ENCODE measurements at places on chromosomes 16 and 17.

GRCh38 chr16:1989209-1990100, at the start of gene SYNGR3:
Gene SYNGR3, plus strand, starts transcription at chr16:1989970. Its CDS starts 133 bp downstream, at chr16:1990103.
- DNase-seq = no peak

GRCh38 chr16:6032438-6032837, 934.8 kb upstream of the EEF2KMT start:
- DNase-seq = no peak

- DNase-seq = no peak
Measured at GRCh38 chr16:30459456-30459855, 13.1 kb upstream of the ITGAL start.

DNA sequence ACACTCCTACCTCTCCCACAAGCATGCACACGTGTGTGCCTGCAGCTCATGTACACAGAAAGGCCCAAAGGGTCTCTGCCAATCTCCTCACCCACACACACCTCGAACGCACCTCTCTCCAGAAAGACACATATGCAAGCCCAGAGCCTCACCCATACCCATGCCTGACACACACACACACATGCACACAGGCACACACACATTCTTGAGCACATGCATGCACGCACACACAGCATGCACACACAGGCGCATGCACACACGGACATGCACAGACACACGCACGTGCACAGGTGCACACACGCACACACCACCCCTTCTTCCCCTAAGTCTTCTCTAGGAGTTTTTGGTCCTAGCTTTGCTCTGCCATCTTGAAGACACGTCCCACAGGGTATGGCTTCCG, 48.7 kb upstream of the CACNG4 start:
- DNase-seq = no peak

- DNase-seq = no peak
Measured at GRCh38 chr16:25608002-25608401, 83.8 kb upstream of the HS3ST4 start.

- DNase-seq = no peak
Measured at GRCh38 chr16:17368446-17368845, 102.3 kb downstream of the XYLT1 start.

DNA sequence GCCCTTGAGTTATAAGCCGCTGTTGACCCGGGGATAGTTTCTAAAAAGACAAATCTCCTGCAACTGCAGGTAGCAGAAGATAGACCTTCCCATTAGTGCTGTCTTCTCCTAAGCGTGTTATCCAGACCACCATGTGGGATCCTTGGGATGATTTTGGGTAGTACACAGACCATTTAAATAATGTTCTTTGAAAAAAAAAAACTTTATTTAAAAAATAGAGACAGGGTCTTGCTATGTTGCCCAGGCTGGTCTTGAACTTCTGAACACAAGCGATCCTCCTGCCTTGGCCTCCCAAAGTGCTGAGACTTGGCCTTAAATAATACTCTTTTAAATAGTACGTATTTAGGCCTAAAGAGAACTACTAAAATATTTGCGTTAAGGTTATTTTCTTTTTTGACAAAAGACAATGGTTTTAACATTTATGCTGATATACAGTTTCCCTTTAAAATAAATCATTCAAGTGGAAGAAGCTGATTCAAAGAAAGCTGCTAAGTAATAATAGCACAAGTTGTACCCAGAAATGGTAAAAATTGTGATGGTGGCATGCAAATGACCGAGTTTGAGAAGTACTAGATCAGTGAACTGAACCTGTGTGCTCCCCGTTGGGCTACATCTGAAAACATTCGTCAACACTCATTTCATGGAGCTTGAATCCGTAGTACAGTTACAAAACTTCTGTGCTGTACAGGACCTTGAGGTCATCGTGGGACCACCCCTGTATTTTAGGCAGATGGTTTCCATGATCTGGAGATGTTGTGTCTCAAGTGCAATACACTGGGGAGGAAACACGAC, 24.0 kb downstream of the SMARCE1 start:
- DNase-seq = no peak

- no peak for DNase-seq
Measured at GRCh38 chr17:22303865-22304264, 611.5 kb downstream of the KCNJ18 start.

GRCh38 chr17:58527949-58528348, 13.5 kb upstream of the MTMR4 start:
- no peak for DNase-seq

DNA sequence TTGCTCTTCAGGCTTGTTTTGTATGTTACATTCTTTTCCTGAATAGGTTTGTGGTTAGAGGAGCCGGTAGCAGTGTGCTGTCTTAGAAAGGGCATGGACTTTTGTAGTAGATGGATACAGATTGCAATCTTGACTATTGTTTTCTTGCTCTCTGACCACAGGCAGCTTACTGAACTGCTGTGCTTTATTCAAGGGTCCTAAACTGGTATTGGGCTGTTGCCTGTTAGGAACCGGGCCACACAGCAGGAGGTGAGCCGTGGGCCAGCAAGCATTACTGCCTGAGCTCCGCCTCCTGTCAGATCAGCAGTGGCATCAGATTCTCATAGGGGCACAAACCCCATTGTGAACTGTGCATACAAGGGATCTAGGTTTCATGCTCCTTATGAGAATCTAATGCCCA, 373.9 kb downstream of the CPPED1 start:
- no peak for DNase-seq

DNA sequence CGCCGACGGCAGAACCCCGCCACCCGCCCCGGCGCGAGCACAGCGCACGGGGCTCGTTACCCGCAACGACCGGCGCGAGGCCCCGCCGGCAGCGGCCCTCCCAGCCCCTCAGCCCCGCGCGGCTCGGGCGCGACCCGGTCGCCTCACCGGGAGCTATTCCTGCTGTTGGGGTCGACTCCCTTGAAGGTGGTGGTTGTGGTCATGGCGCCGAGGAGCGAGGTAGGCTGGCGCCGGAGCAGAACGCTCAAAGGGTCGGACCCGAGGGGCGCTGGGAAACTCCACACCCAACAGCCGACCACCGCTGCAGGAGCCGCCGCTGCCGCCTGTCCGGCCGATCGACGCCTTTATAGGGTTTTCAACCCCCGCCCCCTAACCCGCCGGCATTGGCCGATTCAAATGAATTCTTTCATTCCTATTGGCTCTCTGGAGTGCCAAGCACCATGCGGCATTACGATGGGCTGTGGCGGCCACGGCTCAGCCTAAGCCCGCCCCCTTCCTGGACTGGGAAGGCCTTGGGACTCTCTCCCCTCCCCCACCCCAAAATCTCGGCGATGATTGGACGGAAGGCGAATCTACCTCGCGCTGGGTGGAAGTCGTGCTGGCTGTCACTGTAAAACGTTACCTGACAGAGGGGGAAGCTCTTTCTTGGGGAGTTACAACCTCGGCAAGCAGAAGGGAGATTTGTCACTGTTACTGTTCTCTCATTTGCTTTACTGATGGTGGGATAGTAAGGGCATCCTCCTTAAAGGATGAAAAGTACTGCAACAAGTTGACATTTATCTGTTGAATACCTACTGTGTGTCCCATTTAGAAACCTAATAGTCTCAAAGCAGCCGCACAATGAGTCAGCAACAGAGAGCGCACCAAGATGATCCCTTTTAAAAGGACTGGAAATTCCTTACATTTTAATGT, at the start of gene JPT1:
Gene JPT1 (minus strand): TSS at position 318 of the 912 bp plus-strand sequence. CDS start 115 bp downstream, at position 203.
- DNase-seq = peak; percentile 99

GRCh38 chr16:68754084-68754792, 17.1 kb downstream of the CDH1 start:
- no peak for DNase-seq

DNA sequence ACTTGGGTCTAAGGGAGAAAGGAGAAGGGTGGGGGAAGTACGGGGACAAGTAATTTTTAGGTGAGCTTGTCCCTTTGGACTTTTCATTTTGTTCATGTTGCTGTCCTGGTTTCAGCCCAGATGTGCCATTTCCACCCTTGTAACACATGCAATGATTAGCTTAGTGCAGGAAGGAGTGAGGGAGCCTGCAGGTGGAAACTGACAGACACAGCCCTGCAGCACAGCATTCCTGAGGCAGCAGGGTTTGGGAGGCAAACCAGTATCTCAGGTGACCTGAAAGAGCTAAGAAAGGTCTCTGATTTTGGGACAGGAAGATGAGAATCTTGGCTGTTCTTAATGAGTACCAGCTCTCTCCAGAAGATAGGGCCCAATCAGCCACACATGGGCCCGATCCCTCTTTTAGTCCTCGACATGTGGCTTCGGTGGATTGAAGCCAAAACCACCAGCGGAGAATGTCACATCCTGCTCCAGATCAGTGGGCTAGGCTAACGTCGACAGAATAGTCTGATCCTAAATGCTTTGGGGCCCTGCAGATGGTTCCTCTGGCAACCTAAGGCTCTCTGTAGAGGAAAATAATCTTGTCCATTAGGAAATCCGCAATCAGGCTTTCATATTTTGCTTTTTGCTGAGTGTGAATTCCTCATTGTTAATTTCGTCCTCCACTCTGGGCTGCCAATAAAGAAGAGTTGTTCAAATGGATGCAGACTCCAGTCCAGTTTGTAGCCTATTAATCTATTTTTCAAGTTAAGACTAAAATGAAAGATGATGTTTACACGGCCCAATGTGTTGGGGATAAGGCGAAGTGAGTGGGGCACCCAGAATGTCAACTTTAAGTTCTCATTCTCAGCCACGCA, 3.8 kb upstream of the RNF157 start:
- no peak for DNase-seq

DNA sequence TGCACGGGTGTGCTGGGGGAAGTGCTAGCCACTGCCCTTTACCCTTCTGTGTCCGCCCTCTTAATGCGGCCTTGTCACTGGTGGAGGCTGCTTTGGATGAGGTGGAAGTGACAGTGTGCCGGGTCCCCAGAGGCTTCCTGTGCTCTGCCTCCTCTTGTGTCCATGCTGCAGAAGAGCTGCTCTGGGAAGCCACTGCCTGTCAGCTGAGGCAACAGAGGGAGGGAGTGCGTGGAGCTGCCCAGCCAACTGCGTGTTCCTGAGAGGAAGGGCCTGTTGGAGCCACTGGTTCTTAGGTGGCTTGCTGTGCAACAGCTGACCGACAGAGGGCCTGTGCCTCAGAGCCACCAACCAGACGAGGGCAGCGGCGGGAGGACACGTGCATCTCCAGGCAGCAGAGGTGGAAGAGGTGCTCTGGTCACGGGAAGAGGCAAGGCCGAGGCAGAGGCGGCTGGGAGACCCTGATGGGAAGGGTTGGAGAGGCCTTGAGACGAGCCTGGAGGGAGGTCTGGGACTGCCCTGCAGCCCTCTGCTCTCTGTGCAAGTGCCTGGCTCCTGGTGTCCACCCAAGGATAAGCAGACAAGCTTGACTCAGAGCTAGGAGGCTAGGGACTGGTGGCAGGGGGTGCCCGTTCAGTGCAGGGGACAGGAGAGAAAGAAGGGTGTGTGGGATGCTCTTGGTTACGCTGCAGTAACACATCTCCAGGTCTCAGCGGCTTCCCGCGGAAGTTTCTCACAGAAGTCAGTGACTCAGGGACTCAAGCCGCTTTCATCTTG, 25.4 kb downstream of the B9D1 start:
- DNase-seq = no peak

- DNase-seq = no peak
Measured at GRCh38 chr16:66479661-66480264, 52.7 kb downstream of the BEAN1 start.

GRCh38 chr16:88069397-88070168, 118.3 kb downstream of the BANP start:
- DNase-seq = no peak

DNA sequence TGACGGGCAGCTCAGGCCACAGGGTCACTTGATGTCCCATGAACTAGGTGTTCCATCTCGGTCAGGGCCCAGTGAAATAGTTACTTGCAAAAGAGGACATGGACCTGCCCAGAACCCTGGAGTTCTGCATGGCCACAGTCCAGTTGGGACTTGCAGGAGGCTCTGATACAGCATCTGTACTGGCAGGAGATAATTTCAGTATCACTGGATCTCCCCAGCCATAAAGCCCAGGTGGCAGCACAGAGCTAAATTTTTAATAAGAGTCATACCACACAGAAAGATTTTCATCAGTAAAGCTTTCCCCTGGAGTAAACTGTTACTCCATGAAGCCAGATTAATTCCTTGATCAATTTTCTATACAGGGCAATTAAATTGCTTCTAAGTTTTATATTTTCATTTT, 18.0 kb upstream of the SLC16A5 start:
- no peak for DNase-seq

GRCh38 chr16:28208824-28209223, 2.9 kb downstream of the XPO6 start:
- DNase-seq = no peak

DNA sequence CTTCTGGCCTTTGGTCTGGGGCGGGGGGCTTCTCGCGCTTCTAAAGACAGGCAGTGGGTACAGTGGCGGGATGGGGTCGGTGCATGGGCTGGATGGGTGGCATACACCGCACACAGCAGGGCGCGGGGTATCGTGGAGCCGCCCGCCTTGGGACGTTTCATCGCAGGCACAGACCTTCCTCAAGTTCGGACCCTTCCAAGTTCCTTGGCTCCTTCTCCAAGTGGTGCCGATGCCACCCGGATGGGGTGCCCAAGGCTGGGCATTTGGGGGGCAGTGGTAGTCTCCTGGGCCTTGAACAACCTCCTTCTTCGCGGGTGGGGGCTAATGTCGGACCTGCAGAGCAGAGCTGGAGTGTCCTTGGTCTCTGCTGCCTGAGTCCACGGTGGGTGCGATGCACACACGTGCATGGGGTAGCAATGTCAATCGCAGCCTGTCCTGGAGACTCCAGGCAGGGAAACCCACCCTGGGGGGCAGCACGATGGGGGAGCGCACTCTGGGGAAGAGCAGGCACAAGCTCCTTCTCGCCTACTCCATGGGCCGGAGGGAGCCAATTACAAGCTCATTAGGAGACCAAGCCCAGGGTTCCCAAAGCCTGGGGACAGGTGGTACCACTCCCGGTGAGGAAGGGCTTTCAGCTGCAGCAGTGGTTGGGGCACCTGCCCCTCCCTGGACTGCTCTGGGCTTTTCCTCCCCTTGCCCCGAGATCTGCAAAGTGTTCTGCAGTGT, 686 bp upstream of the MTSS2 start:
- no peak for DNase-seq

- peak; percentile 34 for DNase-seq
Measured at GRCh38 chr16:29645694-29646187, 17.3 kb upstream of the SPN start.

- no peak for DNase-seq
Measured at GRCh38 chr16:34803683-34804416, 1344.4 kb downstream of the TP53TG3F start.

GRCh38 chr16:66020046-66020445, 346.4 kb upstream of the CDH5 start:
- DNase-seq = no peak

GRCh38 chr17:42363767-42364585, 24.3 kb downstream of the STAT3 start:
- DNase-seq = no peak

- DNase-seq = no peak
Measured at GRCh38 chr17:36946726-36947091, 2.0 kb upstream of the AATF start.

DNA sequence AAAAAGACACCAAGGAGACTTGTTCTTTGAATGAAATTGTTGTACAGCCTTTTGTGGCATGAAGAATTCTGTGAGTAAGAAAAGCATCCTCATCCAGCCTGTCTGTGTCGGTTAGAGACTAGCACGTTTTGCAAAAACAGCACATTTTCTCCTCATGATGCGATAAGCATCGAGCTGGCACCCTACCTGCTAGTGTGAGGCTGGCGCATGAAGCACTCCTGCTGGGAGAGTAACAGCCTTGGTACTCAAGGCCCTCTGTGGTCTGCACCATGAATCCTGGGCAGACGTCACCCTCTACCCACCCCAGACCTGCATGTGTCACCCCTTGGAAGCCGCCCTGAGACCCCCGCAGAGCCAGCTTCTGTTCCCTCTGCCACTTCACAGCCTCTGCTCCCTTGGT, 92.6 kb upstream of the TMEM132E start:
- DNase-seq = no peak

- DNase-seq = no peak
Measured at GRCh38 chr17:38379448-38379847, 27.8 kb downstream of the SOCS7 start.

All from HAP-1 (cell line).